ENCODE measurements at places on chromosomes 6 and 20.

DNA sequence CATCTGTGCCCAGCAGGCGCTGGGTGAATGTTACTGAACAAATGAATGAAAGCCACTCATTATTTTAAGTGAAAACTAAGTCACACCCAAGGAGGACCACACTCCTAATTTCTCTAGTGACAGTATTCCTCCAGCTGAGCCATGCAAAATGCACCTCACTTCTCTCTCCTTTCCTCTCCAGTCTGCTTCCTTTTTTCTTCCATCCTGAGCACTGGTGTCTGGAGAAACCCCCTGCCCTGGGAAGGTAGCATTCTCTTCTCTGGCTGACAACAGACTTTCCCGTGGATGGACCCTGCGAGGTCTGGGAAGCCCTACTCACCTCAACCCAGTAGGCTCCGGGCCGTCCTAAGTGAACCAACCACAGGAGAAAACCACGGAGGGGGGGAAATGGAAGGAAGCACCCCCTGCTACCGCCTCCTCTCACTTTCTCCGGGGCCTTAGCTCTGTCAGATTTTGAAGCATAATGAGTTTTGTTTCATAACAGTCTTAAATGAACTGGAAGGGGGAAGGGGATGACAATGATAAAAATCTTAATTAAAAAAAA is 22.6 kb downstream of the TRERF1 start:
- DNase-seq, result no peak

GRCh38 chr20:17759449-17759848 is 59.7 kb downstream of the BANF2 start:
- DNase-seq, result no peak

DNA sequence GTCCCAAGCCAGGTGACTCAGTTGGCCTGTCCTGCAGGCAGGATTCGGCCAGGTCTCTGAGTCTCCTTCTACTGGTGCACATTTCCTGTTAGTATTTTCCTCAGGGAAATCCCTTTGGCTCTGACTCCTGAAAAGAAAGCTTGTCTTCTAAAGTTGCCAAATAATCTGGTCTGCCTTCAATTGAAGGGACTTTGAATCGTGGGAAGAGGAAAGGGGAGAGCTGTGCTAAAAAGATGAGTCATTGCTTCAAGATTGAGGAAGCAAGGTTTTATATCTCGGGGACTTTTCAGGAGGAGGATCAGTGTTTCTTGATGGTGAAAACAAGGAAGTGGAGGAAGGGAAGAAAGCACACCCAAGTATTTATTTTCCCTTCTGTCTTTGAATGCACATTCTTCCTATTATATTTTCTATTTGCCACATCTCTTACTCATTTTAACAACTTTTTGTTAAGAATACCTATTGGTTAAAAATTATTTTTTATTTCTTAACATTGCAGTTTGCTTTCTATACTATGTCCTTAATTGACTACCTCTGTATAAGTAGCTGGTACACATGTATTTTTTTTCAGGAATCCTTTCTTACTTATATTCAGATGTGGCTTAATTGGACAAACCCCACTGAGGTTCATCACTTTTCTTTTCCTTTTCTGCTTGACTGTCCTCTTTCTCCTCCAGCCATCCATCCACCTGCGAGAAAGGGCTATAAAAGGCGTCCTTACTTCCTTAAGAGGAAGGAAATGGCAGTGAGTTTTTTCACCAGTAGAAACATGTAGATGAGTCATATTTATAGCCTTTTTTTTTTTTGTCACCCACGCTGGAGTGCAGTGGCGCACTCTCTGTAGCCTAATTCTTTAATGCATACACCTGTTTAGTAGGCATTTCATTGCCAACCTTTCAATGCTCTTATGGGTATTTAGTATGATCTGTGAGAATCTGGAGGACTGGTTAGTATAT is 15.0 kb upstream of the IFNGR1 start:
- DNase-seq, result no peak

- DNase-seq, result no peak
Observed at GRCh38 chr6:42368181-42368580, 83.5 kb downstream of the TRERF1 start.

DNA sequence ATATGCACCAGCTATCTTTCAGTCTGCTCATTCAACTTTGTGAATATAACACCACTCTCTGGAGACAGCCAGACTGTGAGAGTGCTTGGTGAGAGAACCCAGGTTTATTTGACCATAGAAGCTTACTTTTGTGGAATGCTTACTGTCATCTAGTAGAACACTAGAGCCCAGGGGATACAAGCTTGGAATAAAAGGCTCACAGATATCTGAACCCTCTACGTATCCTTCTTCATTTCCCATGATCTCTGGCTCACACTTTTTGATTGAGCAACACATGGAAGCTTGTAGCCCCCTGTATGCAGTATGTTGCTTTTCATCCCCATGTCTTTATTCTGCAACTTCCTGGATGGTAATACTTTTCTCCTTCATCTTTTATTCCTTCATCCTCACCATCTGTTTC is 835.3 kb upstream of the CITED2 start:
- DNase-seq, result no peak

DNA sequence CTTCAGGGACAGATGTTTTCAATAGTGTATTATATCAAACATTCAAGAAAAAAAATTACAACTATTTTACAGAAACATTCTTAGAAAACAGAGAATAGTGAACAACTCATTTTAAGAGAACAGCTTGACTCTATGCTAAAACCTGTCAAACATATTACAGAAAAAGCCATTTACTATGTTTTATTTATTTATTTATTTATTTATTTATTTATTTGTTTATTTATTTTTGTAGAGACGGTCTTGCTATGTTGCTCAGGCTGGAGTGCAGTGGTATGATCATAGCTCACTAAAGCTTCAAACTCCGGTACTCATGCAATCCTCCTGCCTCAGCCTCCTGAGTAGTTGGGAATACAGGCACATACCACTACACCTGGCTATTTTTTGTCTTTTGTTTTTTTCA is 317.9 kb upstream of the HTR1E start:
- DNase-seq, result no peak

Measured in body of pancreas (tissue), 4 donors.